ENCODE measurements at places on chromosomes 5 and 9.

GRCh38 chr5:128241051-128241695 lies 157.6 kb downstream of the SLC12A2 start:
- no peak for DNase-seq

GRCh38 chr5:107436201-107436600 lies 234.5 kb downstream of the EFNA5 start:
- no peak for DNase-seq

DNA sequence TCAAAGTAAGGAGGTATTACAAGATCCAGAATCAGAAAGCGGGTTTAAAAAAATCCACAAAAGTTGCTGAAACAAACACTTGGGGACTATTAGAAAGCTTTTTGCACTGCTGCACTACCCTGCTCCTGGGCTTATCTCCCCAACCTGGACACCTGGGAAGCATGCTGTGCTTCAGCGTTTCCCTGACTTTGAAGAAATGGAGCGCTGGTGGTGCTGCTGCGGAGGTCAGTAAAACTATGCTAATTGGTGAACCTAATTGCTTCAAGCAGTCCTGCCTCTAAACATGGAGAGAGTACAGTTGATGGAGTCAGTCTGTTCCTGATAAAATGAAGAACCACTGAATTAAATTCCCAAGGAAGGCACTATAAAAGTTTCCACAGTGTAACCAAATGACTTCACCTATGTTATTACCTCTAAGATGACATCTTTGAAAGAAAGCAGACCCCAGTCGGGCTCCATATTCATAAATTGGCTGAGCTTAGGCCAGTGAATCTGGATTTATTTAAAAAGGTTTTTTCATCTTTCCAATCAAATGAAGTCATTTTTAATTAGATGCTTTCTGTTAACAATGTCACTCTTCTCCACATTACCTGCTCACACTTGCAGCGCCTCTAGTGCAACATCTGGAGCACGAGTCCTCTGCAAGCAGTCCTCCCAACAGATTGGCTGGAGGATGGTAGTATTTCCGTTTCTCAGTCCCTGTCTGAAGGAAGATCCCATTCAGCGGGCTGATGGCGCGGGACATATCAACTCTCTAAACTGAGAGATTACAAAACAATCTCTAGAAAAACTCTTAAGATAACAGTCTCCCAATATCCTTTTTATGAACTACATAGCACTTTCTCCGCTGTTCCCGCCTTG lies 11.5 kb downstream of the NR2F1-AS1 start:
- DNase-seq = no peak

DNA sequence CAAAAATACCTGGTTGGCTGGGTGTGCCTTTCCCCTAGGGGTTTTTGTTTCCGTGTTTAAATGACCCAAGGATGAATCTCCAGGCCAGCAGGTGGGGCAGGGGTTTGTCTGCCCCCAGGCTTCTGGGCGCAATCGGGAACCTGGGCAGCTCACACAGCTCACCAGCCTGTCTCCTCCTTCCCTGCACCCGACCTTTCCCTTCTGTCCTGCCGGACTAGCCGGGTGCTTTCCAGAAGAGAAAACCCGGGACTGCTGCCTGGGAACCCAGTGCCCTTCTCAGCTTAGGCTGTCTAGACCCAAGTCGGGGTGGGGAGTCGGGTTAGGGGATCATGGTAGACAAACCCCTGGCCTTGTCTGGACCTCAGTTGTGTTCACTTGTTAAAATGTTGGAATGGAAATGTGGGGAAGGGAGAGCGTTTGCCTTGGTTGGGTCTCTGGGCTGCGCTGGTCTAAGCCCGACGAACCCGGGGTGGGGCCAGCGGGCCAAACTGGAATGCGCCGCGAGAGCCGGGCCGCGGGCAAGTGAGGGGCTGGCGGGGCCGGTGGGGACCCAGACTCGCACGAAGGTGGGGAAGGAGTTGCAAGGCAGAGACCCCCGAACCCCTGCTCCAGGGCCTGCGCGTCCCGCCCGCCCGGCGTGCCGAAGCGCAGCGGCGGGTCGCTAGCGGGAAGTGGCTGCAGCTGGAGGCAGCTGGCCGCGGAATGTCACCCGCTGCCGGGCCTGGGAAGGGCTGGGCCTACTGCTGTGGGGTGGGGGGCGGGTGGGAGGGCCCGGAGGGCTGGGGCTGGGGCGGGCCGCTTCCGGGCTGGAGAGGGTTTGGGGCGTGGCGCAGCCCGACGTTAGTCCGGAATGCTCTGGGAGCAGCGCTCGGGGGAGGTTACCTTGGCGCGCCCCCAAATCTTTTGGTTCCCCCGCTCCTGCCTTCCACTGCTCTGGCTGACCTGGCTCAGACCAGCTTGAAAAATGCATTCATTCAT lies 84.6 kb downstream of the DAB2IP start:
- DNase-seq = no peak

DNA sequence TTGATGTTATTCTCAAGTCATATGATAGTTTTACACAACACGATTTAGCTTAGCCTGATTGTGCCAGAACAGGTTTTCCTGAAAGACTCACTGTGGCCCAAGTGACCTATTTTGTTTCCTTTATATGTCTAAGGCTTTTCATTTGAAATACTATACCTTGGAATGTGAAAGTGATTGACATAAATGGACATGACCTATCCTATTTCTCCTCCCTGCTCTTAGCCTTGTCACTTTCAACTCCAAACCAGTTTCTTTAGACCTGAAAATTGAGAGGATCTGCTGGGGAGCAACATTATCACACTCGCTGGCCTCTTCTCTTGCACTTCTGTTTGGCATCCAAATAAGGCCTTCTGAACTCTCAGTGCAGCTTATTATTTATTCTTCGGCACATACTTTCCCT lies 496.8 kb downstream of the MAT2B start:
- no peak for DNase-seq

DNA sequence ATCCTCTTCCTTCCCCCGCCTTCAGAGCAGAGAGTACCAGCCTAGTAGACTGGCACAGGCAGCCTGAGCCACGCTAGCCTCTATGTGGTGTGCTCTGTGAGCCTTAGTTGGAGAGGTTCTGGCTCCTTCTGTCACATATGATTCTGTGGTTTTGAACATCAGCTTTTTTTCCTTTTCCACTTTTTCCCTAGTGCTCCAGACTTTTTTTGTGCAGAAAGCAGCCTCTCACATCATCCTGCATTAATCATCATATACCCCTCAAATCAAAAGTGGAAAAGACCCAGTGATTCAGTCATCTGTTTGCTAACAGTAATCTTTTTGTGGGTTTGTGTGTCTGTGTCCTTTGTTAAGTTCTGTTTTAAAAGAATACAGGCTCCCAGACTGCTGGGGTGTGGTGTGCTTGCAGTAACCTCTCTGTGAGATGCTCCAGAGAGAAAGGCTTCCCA lies 663.9 kb upstream of the RGMB start:
- no peak for DNase-seq

- no peak for DNase-seq
These were observed 490.8 kb upstream of the ST8SIA4 start for GRCh38 chr5:101393795-101394450.

DNA sequence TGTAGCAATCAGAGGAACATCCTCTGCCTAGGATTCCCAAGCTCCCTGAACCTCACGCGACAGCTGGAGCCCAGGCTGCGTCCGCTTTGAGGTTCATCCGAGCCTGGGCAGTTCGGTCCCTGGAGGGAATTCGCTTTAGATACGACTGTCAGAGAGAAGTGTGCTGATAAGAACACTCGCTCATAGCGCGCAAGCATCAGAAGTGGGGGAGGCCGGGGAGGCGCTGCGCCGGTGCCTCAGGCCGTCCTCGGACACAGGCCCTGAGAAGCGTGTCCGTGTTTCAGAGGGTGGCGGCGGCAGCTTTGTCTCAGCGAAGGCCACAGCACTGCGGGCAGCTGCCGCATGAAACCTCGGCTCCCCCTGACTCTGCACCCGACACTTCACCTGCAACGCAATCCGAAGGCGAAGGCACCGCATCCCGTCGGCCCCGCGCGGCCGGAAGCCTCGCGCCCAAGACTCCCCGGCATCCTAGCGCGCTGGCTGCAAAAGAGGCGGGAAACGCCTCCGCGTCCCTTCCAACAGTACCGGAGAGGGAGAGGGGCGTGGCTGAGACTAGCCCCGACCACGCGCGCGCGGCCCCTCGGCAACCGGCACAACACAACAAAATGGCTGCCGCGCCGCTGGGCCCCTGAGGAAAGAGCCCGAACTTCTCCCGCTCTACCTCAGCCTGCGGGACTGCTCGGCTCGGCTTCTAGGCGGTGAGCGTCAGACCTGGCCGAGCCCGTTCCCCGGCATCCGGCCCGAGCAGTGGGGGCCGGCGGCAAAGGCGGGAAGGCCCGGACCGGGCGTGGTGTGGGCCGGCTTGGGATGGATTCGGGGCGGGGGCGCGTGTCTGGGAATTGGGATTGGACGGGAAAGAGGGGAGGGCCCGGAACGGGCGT lies at the start of gene CNTRL:
Gene CNTRL, plus strand, starts transcription at position 586 of the 881 bp plus-strand sequence. CDS start 13,372 bp downstream, outside the sequence.
- peak; percentile 94 for DNase-seq

DNA sequence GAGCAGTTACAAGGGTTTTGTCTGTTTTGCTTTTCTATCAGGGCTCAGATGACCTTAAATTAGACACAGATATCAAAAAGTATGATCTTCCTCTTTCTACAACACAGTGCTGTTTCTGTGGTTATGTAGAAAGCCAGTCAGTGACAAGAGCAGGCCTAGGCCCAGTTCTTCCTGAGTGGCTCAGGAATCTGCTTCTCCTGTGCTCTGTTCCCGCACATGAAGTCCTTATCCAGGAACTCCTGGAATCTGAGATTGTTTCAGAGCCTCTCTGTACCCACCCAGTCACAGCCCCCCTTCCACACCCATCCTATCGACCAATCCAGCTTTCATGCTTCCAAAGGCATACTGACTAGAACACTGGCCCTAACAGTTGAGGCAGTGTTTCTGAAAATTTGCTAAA lies 40.4 kb upstream of the SMU1 start:
- DNase-seq = no peak
